ENCODE measurements at places on chromosomes 12 and 14.

DNA sequence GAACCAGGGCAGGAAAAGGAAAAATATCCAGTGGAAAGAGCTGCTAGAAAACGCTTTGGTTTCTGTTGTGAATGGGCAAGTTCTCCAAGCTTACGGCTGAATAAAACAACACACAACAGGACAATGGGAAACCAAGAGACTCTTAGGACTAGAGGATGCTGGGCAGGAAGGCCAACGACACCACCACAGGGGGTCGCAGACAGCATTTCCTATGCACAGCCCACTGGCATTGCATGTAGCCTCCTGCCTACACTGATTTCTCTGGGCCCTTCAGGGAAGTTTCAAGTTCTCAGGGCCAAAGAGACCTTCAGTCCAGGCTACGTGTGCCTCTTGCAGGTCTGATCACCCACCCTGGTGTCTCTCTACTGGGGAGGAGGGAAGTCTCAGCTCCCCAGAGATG, 108.0 kb downstream of the RIMBP2 start:
- no peak for DNase-seq

GRCh38 chr12:132523576-132524331, 33.8 kb downstream of the FBRSL1 start:
- peak; percentile 69 for DNase-seq

- no peak for DNase-seq
These were observed 3.3 kb downstream of the TBX3 start for GRCh38 chr12:114680604-114681069.

GRCh38 chr14:89724628-89724960, 229.9 kb downstream of the EFCAB11 start:
- DNase-seq = no peak

DNA sequence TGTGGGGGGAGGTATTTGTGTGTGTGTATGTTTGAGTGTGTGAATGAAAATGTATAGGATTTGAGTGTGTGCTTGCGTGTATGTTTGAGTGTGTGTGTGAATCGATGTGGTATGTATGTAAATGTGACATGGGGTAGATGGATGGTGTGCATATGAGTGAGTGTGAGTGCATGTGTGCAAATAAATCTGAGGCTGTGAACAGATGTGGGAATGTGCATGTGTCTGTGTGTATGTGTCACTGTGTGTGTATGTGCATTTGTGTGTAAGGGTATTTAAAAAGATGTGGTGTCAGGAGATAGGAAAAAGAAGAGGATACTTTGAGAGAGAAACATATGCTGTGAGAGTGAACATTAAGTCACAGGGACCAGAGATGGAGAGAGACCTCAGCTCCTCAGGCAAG, 539.6 kb downstream of the MED13L start:
- DNase-seq = no peak

- DNase-seq = no peak
These were observed 168.5 kb upstream of the ATP2B1 start for GRCh38 chr12:89877136-89877535.

GRCh38 chr12:88836156-88836555, 255.9 kb upstream of the KITLG start:
- peak; percentile 9 for DNase-seq

- DNase-seq = no peak
These were observed 170.1 kb upstream of the RTL1 start for GRCh38 chr14:101073598-101073965.

GRCh38 chr12:52828591-52829021, 5.5 kb downstream of the KRT79 start:
- no peak for DNase-seq

GRCh38 chr14:56378475-56378877, 201.1 kb upstream of the TMEM260 start:
- DNase-seq = no peak

GRCh38 chr12:107484941-107485340, 200.7 kb upstream of the PWP1 start:
- DNase-seq = no peak

DNA sequence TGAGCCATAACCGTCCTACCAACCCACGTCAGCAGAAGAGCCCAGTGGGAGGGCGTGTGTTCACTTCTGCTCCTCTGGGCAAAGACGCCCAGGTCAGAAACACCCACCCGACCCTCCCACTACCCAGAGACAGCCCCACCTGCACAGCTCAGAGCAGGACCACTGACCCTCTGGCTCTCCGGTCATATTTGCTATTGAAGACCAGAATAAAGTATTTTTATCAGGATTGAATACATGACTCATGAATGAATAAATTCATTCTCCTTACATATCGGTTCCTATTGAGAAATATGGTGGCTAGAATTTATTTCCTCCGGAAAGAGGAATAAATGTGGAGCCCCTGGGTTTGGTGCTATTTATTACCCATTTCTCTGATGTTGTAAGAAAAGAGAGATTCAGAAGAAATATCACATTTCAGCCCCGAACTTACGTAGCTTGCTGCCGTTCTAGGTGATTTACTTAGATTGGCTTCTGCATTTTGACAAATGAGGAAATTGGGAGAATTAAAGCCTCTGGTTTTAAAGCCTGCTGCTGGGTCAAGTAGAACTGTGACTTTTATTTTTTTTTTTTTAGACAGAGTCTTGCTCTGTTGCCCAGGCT, 36.4 kb upstream of the P2RX7 start:
- no peak for DNase-seq

DNA sequence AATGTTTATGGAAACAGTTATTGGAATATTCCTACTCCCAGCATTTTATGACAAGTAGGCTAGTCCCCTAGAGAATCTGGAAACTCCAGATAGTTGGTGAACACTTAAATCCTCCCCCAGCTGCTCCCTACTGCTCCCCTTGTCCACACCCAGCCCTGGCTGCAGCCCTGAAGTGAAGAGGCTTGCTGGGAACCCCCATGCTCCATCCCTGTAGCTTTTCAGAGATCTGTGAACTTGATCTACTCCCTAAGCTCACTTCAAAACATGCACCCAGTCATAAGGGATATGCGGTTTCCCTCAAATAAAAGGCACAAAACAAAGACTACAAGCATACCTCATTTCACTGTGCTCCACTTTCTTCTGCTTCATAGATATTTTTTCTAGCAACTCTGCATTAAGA, 33.2 kb downstream of the EGLN3 start:
- no peak for DNase-seq

DNA sequence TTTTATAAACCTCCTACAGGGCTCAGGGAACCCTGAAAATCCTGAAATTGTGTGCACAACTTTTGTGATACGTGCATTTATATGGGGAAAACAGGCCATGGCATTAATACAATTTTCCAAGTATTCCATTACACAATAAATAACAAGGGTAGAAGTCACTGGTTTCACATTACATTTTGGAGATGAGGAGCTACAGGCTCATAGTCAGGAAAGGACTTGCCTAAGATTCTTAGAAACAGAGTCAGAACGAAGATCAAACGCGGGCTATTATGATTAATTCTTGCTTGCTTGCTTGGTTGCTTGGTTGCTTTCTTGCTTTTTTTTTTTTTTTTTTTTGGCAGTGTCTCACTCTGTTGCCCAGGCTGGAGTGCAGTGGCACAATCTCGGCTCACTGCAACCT, 16.7 kb downstream of the NOS1 start:
- DNase-seq = no peak

- no peak for DNase-seq
These were observed 18.2 kb upstream of the STRAP start for GRCh38 chr12:15863984-15864383.
